ENCODE measurements at places on chromosomes 7 and 10. TPM values are rescaled to one million over a fixed set of nuclear protein-coding genes. Genes with fewer than 3 reads are reported as not detected.

Gene TEX47
- polyA plus RNA-seq: not detected

DNA sequence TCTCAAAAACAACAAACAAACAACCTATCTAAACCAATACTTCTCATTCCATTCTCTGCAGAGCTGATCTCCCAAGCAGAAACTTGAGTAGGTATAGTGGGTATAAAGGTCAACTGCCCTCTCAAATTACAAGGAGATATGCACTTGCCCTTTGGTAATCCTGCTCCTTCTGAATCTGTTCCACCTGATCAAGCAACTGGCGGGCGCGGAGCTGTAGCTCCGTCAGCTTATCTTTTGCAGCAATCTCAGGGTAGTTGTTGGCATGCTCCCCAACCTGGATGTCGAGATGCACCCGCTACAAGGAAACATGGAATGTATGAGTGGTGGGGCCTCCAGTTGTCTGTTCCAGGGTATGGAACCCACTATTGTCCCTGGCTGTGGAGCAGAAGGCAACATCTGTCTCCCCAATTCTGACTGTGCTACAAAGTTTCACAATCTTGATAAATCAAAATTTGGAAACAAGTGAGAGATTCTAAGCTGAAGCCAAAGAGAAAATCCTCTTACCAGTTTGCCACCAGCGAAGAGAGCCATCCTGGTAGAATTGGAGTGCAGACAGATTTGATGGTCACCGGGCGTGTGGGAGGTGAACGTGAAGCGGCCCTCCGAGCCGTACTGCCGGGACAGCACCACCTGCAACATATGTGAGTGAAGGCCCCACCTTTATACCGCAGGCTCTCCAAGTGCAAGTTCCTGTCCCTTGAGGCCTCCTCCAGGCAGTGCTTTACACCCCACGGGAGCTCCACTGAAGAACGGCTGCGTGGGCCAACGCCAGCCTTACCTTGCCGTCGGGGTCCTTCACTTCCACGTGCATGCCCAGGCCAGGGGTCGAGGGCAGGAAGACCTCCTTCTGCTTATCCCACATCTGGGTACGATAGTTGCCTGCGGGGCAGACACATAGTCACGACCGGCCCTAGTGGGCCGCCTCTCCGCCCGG, 819 bp downstream of the TMED4 start:
- DNase-seq: no peak

- no peak for DNase-seq
These were observed 87.8 kb downstream of the HDAC9 start for GRCh38 chr7:18583305-18583704.

- DNase-seq: peak; percentile 9
These were observed 142.4 kb downstream of the ADCY1 start for GRCh38 chr7:45716380-45717203.

DNA sequence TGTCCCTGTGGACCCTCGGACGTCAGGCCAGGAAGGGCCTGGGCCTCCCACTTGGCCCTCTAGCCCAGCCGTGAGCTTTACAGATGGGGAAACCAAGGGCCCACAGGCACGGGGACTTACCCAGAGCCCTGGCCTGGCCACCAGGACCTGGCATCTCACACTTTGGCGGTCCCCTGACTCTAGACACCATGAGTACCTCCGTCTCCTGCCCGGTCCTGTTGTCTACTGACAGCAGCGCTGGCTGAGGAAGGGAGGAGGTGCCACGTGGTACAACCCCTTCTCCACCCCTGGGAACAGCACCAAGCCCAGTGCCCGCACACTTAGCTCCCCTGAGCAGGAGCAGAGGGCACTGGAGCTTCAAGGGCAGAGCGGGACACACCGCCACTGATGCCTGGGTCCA, 26.1 kb downstream of the ADGRA1 start:
- DNase-seq: no peak

GRCh38 chr10:124296121-124296812, 122.5 kb downstream of the OAT start:
- DNase-seq: peak; percentile 53

DNA sequence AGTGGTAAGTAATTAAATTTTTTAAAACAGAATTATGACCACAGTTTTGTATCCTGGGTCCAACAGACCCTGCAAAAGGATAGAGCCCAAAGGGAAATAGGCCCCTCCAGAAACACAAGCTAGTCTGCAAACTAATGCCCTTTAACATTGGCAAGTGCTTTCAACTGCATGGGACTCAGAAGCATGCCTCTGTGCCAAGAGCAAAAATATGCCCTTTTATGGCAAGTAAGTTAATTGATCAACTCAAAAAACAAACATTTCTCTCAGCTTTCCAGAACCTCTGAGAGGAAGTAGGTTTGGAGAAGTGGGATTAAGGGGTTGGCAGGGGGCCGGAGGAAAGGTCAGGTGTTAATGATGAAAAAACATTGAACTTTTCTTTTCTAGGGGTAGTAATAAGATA, 186.6 kb upstream of the PRSS1 start:
- no peak for DNase-seq

- DNase-seq: no peak
These were observed 205.4 kb downstream of the DNAJC1 start for GRCh38 chr10:21797984-21798765.

DNA sequence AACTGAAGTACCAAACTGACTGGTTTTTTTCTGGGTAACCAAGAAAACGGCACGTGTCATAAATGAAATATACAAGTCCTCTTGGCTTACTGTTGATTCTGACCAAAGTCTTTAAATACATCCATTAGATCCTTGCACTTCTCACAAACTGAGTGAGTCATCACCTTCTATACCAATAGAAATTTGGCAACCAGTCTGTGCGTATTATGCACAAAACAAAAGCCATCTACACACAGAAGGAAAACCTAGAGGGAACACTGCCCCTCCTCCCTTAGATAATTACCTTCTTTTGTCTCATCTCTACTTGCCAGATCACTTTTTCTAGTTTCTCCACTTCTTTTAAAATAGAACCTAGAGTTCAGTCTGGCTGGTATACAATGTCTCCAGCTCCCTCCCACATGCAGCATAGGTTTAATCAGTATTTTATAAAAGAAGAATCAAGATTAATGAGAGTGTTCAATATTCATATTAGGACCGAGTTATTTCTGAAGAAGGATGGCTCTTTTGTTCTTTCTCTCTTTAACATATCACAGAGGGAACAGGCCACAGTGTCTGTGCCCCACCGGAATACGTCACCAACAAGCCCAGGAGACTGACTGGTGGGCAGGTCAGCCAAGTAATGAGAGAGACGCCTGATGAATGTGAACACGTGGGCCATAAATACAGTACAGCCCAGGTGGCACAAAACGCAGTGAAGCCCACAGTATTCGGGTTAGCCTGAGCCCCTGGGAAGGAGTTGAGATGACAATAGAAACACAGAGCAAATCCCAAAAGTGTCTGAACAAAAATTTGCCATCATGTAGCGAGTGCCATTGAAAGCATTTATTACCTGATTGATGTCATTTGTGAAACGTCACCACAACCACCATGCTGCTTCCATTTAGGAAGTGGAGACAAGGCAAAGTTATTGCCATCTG, 91.3 kb downstream of the KIAA1549 start:
- no peak for DNase-seq

GRCh38 chr7:4131063-4131462, 551.0 kb upstream of the FOXK1 start:
- DNase-seq: no peak

GRCh38 chr7:7745966-7746365, 27.6 kb upstream of the RPA3 start:
- DNase-seq: no peak

DNA sequence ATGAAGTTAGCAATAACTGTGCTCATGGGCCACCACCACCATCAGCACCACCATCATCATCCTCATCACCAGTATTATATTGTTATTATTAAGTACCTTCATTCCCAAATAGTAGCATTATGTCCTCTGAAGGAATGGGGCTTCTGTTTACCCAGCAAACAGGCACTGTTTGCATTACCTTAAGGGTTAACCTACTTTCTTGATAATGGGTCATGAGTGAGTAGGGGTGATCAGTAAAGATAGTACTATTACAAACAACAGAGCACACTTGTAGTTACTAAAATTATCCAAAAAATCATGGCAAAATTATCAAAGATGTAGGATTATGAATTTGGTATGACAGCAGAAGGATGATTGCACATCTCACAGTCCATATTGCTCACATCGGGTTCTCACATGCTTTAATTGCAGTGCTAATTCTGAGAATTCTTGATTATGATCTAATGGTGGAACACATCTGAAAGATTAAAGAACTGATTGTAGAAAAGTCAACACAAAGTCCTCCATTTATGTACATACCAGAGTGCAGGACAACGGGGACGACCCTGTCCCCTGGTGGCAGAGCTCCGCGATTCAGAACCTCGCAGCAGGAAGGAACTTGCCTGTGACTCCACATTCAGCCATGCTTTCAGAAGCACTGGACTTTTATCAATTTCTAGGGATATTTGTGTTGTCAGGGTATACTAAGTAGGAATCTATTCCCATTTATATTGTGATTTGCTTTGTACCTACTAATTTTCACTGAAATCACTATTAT, 31.0 kb downstream of the PDE1C start:
- DNase-seq: no peak

- no peak for DNase-seq
These were observed 19.5 kb downstream of the NRP1 start for GRCh38 chr10:33314811-33315561.

DNA sequence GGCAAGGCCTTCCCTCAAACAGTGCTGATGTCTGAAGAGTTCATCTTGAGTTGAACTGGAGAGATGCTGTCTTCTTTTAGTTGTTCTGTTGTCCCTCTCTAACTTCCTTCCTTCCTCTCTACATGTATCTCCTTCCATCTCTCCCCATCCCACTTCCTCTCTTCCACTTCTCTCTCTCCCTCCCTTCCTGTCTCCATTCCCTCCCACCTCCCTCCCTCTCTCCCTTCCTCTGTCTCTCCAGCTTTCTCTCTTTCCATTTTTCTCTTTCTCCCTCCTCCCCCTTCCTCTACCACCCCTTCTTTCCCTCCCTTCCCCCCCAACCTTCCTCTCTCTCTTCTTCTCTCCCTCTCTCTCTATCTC, 40.7 kb upstream of the TNS3 start:
- no peak for DNase-seq

All from SK-N-SH (cell line).